ENCODE measurements at places on chromosomes 13 and 19.

DNA sequence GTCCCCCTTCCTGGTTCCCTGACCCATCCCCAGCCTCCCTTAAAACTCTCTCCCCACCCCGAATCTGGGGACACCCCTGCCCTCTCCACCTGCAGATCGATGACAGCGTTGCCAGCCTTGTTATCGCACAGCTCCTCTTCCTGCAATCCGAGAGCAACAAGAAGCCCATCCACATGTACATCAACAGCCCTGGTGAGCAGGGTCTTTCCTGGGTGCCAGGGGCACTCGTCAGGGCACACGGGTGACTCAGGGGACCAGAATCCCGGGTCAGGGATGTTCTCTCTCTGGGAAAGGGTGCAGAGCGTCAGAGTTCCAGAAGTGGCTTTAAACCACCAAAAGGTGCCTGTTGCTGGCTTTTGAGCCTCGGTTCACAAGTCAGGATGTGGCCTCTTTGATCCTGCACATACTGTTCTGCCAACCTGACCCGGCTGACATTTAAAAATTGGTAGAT, 1.0 kb downstream of the CLPP start:
- DNase-seq = no peak

- DNase-seq = no peak
These were observed 40.9 kb downstream of the MCF2L start for GRCh38 chr13:113009743-113010509.

DNA sequence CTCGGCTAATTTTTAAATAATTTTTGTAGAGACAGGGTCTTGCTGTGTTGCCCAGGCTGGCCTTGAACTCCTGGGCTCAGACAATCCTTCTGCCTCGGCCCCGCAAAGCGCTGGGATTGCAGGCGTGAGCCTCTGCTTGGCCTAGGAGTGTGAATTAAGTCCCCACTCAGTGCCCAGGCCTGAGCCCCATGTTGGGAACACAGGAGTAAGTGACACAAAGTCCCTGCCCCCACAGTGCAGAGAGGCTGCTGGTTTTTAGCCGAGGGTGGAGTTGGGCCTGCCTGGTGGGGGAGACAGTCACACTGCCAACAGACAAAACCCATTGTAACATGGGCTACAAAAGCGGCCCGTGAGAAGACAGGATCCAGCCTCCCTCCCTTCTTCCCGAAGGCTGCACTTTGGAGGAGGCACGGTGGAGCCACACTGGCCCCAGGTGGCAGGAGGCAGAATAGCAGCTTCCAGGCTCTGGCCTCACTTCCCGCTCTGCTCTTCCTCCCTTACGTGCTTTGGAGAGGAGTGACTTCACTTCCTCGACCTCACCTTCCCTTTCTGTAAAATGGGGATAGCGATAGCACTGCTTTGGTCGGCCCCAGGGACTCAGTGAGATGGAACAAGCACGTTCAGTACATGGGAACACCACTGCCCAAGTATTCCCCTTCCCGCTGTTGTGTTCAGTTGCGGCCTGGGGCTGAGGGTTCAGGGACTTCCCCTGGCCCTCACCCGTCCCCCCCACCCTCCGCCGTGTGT, 15.2 kb upstream of the EHD2 start:
- DNase-seq = no peak

DNA sequence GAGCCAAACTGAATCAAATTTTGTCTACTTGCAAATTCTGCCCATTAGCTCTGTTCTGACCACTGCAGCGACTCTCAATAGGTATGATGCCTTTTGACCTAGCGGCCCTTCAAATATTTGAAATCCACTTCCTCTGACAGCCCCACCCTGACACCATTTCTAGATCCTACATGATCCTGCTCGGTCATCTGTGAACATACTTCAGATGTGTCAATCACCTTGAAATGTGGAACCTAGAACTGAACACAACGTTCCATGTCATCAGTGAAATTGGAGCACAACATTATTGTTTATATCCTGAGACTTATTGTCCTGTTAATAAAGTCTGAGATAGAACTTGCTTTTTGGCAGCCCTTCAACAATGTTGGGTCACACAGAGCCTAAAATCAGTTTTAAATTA, 98.2 kb downstream of the UBL3 start:
- DNase-seq = no peak

- no peak for DNase-seq
These were observed 6.9 kb downstream of the RAB8A start for GRCh38 chr19:16118489-16119033.

DNA sequence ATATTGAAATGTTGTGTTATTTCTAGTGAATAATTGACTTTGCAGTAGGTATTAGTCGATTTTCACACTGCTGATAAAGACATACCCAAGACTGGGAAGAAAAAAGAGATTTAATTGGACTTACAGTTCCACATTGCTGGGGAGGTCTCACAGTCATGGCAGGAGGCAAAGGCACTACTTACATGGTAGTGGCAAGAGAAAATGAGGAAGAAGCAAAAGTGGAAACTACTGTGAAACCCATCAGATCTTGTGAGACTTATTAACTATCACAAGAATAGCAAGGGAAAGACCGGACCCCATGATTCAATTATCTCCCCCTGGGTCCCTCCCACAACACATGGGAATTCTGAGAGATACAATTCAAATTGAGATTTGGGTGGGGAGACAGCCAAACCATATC, 9.9 kb upstream of the C5AR2 start:
- no peak for DNase-seq

DNA sequence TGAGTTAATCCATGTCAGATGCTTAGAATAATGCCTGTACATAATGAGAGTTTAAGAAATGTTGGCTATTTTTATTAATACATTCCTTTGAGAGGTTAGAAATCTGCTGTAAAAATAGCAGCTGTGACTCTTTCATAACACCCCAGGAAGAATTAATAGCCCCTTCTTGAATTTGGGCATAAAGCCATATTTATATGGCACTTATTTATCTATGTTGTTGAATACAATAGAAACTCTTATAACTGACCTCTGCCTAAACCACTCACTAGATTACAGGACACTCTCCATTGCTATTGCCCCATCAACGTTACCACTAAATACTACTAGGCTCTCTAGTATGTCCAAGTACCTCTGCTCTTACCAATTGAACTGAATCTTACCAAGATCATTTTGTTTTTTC, 16.3 kb downstream of the NEK5 start:
- DNase-seq = no peak

DNA sequence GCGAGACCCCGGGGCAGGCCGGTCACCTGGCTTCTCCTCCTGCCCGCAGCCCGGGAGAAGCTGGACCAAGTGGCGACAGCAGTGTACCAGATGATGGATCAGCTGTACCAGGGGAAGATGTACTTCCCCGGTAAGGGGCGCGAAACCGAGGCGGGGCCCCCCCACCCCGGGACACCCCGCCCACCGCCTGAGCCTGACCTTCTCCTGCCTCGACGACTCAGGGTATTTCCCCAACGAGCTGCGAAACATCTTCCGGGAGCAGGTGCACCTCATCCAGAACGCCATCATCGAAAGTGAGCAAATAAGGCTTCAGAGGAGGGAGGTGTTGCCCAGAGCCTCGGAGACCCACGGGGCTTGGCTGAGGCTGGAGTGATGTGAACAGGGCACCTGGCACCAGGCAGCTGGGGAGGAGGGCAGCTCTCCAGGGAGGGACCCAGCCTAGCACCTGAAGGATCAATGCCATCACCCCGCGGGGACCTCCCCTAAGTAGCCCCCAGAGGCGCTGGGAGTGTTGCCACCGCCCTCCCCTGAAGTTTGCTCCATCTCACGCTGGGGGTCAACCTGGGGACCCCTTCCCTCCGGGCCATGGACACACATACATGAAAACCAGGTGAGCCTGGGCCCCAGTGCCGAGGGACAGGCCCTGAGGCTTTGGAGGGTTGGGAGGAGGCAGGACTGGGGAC, 629 bp downstream of the IZUMO4 start:
- peak; percentile 50 for DNase-seq

DNA sequence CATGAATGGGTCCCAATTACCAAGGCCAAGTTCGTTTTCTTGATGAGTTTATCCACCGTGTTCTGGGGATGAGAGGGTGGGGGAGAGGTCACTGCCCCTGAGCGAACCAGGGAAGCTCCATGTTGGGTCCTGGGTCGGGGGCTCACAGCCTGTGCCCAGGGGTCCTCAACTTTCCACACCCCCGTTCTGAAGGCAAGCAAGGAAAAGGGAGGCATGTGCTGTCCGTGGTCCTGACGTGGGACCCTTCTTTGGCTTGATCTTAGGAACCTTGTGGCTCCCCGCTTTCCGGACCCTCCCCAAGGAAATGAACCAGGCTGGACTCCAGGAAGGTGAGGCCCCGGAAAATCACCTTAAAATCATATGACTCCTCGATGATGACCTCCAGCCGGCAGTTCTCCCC, 18.2 kb upstream of the MEIS3 start:
- DNase-seq = no peak

DNA sequence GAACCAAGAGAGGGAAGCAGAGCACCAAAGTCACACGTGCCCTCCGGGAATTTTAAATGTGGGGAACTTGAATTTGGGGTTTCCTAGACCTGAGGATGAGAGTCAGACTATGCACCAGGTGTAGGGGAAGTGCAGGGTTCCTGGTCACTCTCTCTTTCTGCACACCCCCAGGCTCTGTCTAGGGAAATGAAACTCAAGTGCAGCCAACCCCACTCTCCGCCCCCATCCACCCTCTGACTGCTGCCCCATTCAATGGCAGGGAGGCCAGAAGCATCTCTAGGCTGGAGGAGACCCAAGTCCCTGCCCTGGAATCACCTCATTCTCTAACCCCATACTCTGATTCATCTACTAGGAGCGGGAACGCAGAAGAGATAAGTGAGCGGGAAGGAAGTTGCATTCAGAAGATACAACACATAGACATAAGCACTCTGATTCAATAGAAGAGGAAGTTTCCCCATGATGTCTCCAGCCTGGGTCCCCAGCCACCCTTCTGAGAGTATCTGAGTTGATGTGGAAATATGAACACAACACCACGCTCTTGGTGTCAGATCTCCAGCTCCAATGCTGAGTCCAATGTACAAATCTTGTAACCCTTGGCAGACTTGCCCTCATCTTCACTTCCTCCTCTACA, 4.7 kb upstream of the SIGLEC14 start:
- DNase-seq = no peak

GRCh38 chr13:26605845-26606244, 48.4 kb downstream of the WASF3 start:
- no peak for DNase-seq

- no peak for DNase-seq
These were observed 18.0 kb downstream of the GTF2F2 start for GRCh38 chr13:45138282-45138681.

- DNase-seq = peak; percentile 65
These were observed 1.2 kb downstream of the ZC3H4 start for GRCh38 chr19:47112166-47112996.

DNA sequence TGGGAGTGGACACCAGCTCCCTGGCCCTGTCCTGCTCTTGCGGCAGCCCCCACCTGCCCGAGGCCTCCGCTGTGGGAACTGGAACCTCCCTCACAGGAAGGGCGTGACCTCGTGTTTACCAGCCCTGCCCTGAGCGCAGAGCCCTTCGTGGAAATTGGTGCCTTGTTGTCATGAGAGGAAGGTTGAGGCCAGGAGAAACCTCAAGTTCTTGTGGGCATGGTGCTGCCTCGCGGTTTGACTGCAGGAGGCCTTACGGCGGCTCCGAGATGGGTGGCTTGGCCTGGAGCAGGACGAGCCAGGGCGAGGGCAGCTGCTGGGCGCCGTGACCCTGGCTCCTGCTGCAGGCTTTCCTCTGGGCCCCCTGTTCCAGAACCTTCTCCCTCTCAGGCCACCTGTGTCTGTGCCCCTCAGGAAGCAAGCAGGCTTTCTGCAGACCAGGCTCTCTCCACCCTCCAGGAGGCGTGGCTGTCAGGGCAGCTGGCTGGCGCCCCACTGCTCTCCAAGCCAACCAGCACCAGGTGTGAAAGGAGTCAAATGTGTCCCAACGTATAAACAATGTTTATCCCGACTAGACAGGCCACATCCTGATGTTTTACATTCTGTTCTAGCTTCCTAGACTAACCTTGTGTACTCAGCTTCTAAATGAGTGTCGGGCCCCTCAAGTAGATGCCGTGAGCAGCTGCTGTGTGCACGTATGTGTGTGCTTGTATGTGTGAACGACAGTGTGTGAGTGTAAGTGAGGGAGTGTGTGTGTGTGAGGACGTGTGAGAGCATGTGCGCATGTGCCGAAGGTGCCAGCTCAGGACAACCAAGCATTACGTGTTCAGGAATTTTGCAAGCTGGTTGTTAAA, 10.4 kb upstream of the RASA3 start:
- DNase-seq = peak; percentile 48

DNA sequence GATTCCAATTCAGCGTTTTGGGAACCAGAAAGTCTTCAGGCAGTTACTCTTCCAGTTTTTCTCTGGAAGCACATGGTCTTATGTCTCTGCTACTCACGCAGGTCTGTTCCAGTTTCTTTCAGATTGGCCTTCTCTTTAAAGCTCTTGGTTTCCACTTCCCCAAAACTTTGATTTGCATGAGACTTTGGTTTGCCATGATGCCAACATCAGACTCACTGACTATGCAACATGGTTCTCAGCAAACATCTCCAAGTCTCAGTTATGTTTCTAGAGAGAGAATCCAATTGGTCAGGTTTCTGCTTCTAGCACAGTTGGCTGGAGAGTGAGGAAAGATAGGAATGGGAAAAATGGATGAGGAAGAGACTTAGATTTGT, 3.1 kb downstream of the AKAP11 start:
- DNase-seq = no peak

- no peak for DNase-seq
These were observed 13.7 kb downstream of the FXYD5 start for GRCh38 chr19:35168196-35168595.

DNA sequence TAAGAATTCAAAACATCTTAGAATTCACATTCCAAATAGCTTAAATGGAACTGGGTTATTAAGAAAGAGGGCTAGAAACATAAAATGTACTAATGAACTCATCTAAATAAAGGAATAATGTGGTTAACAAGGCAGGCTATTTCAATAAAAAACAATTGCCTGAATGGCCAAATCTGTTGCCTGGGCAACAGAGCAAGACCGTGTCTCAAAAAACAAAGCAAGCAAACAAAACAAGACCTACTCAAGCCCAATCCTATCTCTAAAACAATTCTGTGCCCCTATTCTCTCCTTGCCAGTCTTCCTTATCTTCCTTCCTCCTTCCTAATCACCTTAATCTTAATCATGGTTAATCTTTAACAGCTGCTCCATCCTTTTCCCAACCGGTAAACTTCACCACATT, 12.1 kb downstream of the IGFL1 start:
- no peak for DNase-seq

GRCh38 chr13:34750078-34750931, 191.8 kb upstream of the NBEA start:
- DNase-seq = no peak

GRCh38 chr13:103386341-103386740, 320.1 kb upstream of the SLC10A2 start:
- DNase-seq = no peak

- no peak for DNase-seq
These were observed 97.4 kb downstream of the FREM2 start for GRCh38 chr13:38784036-38784880.

- no peak for DNase-seq
These were observed 184.0 kb downstream of the SLC7A1 start for GRCh38 chr13:29411481-29411880.

- DNase-seq = no peak
These were observed 16.4 kb downstream of the SULT2B1 start for GRCh38 chr19:48568345-48568886.
